SW480 (cell line): ENCODE measurements at places on chromosomes 11 and 22.

DNA sequence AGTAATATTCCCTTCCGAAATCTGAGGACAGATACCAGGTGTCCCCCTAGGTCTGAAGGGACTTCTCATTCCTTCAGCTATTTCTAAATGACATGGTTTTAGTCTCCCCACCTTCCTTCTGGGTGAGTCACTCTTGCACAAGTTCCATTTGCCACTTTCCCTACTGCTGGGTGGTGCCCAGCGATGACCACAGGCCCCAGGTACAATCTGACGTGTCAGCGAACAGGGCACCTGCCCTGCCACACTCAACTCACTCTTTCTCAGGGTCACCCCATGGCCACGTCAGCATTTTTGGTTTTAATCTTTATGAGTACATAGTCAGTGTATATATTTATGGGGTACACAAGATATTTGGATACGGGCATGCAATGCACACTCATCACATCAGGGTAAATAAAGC is 17.2 kb downstream of the POU2AF1 start:
- peak; percentile 65 for DNase-seq

DNA sequence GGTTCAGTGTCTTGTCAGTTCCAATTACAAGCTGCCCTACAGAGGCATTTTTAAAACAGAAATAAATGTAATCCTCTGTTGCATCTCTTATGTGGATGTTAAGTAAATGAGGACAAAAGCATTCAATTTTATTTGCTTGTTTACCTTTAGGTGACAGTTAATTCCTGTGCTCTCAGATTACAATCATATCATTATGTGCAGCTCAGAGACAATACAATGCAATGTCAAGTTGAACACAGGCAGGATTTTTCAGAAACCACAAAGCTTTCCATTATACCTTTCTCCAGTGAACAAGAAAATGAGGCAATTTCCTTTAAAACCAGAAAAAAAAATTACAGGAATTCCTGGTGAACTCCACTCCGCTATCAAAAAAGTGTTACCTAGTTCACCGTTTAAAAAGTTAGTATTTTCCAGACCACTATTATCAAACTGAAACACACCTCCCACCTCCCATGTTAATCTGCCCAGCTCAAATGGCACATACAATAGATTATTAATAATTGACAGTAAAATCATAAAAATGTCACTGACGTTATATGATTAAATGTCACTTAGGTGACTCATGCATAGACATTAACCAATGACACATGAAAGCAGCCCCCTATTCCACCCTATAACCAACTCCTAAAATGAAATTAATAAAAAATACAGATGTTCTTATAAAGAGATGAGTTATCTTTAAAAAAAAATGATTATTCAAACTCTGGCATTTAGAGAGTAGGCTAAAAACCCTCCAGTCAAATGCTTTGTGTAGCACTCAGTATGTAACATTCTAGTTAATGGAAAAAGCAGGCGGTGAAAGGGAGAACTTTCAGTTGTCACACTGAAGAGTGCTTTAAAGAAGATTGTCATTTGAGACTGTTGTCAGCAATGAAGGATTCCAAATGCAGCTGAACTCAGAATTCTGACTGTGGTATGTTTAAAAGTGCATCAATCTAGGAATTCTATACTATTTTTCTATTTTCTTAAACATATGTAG is 98.6 kb downstream of the MUC15 start:
- DNase-seq = no peak

GRCh38 chr11:587978-588380 is 11.7 kb downstream of the PHRF1 start:
- DNase-seq = no peak

DNA sequence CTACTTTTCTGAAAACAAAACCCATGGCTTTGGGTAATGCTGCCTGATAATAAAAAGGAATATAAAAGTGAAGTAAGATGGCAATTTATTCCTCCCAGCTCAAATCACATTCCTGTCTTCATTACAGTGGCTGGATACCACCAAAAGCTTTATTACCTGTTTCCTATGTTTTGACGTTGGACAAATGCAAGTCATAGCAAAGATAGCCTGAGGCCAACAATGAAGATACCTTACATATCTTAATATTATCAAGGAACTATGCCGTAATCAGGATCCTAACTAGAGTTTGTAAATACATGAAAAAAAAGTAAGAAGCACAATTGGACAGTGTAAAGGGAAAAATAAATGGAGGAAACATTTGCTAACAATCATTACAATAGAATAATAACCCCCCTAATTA is 202.4 kb downstream of the SOX6 start:
- no peak for DNase-seq

- no peak for DNase-seq
Observed at GRCh38 chr11:30285416-30286121, 37.3 kb upstream of the ARL14EP start.

GRCh38 chr11:416051-416756 is 1.4 kb upstream of the SIGIRR start:
- no peak for DNase-seq

DNA sequence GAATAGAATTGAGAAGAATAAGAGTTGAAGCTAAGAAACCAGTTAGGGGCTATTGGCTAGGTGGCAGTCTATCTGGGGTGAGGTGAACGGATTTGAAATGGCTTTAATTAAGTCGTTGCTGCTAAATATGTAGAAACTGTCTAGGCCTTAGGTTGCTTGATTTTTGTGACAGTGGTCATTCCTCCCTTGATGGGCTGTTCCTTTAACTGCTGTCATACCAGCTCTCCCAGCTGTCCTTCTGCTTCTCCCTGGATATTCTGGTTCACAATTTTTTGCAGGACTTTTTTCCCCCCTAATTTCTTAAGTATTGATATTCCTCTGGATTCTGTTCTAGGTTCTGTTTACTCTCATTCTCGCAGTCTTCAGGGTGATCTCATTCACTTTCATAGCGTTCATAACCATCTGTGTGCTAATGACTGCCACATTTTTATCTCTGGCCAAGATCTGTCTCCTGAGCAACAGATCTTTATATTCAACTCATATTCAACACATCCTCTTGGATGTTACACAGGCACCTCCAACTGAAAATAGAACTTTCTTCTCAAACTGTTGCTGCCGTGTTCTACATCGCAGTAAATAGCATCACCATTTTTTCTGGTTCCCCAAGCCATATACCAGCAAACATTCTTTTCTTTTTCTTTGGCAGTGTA is 134.1 kb downstream of the UVRAG start:
- DNase-seq = no peak

DNA sequence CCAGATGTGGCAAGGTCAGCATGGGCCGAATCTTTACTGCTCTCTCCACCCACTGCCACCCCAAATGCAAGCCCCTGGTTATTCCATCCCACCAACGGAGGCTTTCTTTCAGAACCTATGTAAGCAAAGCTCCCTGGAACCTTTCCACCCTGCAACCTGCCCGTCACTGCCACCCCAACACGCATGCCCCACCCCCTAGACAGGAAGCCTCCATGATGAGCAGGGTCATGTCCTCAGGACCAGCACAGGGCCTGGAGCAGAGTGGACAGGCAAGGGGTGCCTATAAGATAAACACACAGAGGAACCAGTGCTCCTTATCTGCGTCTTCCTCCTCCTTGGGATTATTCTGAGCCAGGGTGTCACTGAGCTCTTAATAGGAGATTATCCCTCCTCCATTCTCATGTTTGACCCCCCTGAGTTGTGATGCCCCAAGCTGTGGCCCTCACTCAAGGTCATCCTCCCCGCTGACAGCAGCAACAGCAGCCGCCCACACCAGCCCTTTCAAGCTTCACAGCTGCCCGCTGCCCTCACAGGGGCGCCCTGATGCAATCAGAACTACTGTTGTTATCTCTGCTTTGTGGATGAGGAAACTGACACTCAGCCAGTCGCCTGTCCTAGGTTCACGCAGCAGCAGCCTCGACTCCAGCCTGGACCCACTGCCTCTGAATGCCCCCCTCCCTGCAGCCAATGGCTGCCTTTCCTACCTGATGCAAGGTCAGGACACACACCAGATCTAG is 647.3 kb downstream of the TBC1D22A start:
- DNase-seq = no peak

GRCh38 chr11:27115051-27115650 is 74.5 kb downstream of the BBOX1 start:
- DNase-seq = no peak

DNA sequence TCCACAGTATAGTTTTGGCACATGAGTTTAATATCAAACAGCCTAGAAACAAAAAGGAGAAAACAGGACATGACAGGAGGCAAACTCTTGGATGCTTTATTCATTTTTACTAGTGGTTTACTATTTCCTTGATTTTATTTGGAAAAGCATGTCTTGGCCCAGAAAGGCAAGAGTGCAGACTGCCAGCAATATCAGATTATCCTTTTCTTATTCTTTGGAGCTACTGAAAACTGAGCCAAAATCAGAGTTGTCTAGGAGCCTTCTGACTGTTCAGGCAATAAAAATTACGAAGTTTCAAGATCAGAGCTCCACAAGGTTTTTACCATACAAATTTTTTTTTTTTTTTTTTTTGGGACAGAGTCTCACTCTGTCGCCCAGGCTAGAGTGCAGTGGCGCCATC is 16.0 kb downstream of the CELF1 start:
- no peak for DNase-seq

GRCh38 chr11:72897506-72897905 is 83.3 kb downstream of the ATG16L2 start:
- DNase-seq = no peak

DNA sequence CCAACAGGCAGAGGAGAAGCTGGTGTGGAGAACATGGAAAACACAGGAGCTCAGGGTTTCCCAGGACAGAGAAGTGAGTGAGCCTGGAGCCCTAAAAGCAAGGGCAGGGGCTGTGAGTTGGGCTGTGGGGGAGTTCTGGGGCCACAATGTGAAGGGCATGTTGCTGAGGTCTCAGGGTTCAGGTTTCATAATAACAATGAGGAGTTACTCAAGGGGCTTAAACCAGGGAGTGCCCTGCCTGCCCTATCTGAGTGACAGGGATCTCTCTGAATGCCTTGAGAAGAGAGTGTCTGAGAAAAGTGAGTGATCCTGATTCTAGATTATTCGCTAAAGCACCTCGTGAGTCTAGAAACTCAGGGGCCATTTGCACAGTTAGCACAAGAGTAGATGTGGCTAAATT is 129.6 kb downstream of the VPREB1 start:
- DNase-seq = no peak

DNA sequence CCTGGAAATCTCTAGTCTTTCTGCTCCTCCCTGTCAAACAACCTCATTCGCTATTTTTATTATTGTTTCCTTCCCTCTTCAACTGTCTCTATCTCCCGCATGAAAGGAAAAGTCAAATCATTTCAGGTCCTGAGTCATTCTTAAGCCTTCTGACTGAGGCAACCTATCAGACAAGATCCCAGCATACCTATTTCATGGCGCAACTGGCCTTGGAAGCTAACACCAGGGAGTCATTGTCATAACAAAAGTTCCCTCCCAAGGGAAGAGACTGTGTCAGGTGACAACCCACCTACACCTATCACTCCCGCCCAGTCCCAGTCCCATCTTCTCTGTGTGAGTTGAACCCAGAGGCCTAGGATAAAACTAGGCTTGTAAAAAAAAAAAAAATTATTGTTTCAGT is 10.2 kb upstream of the ARHGAP42 start:
- DNase-seq = no peak

GRCh38 chr11:45113807-45114206 is 32.6 kb upstream of the PRDM11 start:
- DNase-seq = no peak

DNA sequence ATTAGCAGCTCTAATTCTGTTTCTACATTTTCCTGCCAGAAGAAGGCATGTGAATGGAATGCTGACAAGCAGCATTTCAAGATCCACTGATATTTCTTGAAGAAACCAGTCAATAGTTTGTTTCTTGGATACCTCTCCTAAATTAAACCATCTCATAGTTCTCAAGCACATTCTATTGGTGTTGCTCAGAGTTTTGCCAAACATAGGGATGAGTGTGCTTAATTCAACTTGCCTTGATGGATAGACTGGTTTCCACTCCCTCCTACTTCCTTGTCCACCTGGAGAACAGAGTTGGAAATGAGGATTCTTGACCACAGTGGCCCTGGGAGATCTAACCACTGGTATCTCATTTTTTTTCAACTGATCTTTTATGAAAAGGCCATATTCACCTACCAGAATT is 29.8 kb upstream of the DDX10 start:
- no peak for DNase-seq

GRCh38 chr11:61023086-61023965 is 51.8 kb downstream of the CD6 start:
- DNase-seq = no peak

- DNase-seq = no peak
Observed at GRCh38 chr11:17711836-17712235, 7.5 kb upstream of the MYOD1 start.

DNA sequence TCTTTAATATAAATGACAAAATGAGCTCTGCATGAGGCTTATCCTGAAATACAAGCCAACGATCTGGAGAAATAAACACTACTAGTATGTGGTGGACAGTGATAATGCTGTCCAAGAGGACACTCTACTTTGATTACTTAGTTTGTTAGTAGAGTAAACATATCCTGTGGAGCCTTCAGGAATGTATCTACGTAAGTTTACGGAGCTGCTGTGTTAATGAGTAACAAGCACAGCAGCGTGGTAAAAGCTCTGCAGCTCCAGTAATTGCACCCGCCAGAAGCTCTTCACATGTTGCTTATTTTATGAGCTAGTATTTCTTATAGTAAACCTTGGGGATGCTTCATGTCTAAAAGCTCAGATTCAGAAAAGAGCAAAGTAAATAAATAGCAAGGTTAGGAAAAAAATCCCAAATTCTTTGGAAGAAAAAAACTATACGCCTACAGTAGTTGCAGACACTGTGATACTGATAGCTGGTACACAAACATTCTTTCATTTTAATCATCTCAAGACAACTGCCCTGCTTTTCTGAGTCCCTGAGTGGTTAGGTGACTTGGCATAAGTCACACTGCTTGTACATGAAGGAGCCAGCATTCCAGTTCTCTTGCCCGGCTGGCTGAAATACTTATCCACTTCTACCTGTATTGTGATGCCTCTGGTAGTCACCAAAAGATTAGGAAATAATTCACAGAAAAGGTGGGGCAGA is 32.7 kb upstream of the CCDC34 start:
- peak; percentile 60 for DNase-seq

DNA sequence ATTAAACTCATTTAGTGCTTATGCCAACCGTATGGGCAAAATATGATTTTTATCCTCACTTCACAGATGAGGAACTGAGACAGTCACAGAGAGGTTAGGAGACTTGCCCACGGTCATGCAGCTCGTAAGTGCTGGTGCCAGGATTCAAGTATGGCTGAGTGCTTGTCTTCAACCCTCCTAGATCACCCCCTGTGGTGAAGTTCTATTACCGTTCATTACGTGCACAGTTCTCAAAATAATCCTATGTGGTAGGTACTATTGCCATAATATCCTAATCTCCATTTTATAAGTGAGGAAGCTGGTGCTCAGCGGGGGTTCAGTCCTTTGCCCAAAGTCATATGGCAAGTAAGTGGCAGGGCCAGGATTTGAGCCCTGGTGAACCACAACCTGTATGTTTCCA is 1.5 kb downstream of the MIEF1 start:
- DNase-seq = no peak

GRCh38 chr11:44017443-44018126 is 30.2 kb upstream of the ACCSL start:
- DNase-seq = no peak

GRCh38 chr22:25823276-25823675 is 81.3 kb downstream of the MYO18B start:
- DNase-seq = no peak

- peak; percentile 14 for DNase-seq
Observed at GRCh38 chr11:79461144-79461543, 20.3 kb upstream of the TENM4 start.

GRCh38 chr22:48001101-48001500 is 1238.7 kb downstream of the TBC1D22A start:
- no peak for DNase-seq
